ENCODE measurements at places on chromosomes 6 and 20.

GRCh38 chr20:14956026-14956425 lies 618.6 kb upstream of the FLRT3 start:
- DNase-seq: no peak

GRCh38 chr6:159321267-159321666 lies 152.1 kb downstream of the FNDC1 start:
- DNase-seq: no peak

- DNase-seq: no peak
These were observed 338.7 kb upstream of the RUNX2 start for GRCh38 chr6:44989391-44989790.

- no peak for DNase-seq
These were observed 132.1 kb upstream of the PTCHD4 start for GRCh38 chr6:48243071-48243470.

GRCh38 chr6:87396595-87397392 lies 11.0 kb upstream of the CFAP206 start:
- no peak for DNase-seq

DNA sequence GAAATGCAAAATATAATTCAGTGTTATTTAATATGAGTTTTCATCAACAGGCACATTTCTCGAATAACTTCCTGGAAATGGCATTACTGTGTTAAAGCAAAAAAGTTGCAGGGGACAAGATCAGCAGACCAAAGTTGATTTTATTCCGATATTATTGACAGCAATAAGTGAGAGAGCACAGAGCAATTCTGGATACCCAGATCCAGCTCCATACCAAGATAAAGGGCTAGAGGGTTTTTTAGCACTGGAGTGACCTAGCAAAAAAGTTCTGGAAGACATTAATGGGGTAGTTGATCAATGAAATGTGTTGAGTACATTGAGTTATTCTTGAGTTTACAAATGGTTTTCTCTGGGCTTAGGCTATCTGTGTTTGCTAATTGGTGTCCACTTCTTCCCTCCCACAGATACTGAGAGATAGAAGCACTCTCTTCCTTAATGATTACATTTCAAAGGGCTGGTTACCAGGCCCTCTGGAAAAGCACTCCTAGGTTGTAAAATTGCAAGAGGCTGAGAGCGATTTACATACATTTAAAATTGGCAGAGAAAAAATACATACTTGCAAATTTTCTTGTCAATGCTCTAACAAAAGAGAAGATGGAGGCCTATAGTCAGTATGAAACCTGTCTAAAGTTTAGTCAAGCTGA lies 47.0 kb upstream of the MANEA start:
- no peak for DNase-seq

DNA sequence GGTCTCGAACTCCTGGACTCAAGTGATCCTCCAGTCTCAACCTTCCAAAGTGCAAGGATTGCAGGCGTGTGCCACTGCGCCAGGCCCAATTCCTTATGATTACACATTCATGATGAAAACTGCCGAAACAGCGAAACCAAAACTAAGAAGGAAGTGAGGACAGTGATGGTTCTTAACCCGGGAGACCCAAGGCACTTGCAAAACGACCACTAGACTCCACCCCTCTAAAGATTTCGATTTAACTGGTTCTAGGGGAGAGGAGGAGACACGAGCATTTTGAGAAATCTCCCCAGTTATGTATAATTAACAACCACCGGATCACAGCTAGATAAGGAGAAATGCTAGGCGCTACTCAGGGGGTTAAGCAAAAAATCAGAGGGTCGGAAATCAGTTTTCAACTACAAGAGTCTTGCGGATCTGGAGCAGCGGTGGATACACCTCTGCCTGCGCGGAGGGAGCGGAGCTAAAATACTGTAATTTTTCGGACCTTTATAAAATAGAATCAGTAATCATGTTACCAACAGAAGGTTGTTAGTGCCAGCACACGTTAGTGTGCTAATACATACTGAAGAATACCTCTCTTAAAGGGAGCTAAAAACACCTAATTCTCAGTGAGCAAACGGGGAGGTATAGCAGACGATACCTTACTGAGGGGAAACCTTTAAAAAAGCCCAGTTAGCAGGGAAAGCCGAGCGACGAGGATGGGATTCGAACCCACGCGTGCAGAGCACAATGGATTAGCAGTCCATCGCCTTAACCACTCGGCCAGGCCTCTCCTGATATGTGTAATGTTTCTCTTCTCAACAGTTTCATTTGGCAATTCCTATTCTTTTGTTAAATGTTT lies 60.0 kb upstream of the BTN3A2 start:
- no peak for DNase-seq

DNA sequence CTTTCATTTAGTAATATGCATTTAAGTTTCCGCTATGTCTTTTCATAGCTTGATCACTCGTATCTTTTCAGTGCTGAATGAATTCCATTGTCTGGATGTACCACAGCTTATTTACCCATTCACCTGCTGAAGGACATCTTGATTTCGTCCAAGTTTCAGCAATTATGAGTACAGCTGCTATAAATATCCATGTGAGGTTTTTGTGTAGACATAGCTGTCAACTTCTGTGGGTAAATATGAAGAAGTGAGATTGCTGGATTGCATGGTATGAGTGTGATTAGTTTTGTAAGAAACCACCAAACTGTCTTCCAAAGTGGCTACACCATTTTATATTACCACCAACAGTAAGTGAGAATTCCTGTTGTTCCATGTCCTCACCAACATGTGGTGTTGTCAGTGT lies 79.2 kb upstream of the STMND1 start:
- no peak for DNase-seq

DNA sequence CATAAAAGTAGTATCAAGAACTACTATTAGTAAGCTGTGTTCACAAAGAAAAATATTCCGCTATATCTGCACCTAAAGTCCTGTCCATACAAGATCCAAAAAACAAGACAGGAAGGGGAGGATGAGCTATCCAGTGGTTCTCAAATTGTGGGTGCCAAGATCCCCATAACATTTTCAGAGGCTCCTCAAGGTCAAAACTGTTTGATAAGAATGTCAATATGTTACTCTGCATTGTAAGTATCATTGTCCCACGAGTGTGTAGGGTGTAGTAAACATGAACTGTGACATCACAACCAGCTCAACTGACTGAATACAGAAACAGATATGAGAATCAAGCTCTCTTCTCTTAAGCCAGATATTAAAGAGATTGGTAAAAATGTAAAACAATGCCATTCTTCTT lies 81.9 kb upstream of the HIVEP1 start:
- DNase-seq: no peak

DNA sequence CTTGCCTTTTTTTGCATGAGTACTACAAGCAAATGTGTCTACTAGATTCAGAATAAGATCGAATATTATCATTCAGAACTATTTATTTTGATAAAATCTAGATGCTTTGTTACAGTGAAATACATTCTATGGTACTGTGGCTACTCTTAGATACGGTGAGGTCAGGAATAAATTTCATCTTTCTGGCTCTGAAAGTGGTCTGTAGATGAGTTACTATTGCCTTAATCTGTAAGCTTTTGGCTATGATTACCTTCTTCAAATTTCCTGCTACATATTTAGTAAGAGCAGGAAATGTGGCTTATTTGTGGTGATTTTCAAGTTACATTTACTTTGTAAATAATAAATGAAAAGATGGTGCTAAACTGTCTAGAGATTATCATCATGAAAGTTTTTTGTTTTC lies 50.0 kb downstream of the SCAF8 start:
- no peak for DNase-seq

DNA sequence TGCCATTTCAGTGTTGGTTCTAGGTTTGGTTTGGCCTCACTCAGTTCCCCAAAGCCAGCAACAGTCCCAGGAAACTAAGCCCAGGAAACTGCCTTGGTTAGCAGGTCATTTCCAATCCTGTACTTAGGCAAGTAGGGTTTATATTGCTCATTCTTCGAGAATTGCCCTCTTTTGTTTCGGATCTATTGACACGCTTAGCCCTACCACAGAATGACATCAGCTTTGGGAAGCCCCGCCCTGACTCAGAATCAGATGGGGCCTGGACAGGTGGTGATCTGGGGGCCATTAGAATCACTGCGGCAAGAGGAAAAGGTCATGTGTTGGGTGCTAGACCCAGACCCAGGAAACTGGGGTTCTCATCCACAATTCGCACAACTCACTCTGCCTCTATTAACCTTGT lies 578.2 kb downstream of the QKI start:
- DNase-seq: no peak

- DNase-seq: peak; percentile 73
These were observed 5.3 kb downstream of the OARD1 start for GRCh38 chr6:41066867-41067304.

DNA sequence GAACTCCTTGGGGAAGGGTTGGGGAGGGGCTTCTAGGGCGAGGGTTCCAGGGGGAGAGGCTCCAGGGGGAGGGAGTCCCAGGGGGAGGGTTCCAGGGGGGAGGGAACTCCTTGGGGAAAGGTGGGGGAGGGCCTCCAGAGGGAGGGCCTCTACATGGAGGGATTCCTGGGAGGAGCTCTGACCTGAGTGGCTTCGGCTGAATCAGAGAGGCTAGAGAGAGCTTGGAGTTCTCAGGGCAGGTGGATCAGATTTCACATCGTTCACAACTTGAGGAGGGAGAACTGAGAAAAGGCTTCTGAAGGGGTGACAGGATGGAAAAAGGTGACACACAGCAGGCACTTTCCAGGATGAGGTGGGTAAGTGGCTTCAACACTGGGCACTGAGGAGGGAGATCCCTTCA lies 49.1 kb downstream of the DAAM2 start:
- no peak for DNase-seq

All from AG04450 (cell line).